ENCODE measurements at places on chromosomes 7 and 10.

DNA sequence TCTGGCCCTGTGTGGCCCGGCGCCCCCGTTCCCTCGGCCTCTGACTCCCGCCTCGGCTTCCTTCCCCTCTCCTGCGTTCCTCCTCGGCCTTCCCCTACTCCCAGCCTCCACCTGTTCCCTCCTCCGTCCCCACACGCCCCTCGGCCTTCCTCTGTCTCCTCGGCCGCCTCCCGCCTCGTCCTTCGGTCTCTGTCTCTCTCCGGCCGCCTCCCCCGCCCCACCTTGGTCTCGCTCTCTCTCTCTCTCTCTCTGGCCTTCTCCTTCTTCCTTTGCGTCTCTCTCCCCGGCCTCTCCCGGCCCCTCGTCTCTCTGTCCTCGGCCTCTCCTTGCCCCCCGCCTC is 588 bp downstream of the GET4 start:
- no peak for DNase-seq

DNA sequence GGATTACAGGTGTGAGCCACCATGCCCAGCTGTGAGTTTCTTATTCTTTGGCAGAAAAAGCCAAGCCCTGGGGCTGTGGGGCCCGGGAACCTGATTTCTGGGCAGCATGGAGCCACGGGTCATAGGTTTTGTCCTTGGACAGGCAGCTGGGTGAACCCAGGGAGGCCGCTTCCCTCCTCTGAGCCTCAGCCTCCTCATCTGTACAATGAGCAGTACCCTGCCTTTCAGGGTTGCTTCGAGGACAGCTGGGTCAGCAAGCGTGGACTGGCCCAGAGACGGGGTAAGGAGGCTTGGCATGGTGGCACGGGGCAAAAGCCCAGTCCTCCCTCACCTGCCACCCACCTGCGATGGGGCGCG is 84.1 kb upstream of the GNA12 start:
- DNase-seq: no peak

DNA sequence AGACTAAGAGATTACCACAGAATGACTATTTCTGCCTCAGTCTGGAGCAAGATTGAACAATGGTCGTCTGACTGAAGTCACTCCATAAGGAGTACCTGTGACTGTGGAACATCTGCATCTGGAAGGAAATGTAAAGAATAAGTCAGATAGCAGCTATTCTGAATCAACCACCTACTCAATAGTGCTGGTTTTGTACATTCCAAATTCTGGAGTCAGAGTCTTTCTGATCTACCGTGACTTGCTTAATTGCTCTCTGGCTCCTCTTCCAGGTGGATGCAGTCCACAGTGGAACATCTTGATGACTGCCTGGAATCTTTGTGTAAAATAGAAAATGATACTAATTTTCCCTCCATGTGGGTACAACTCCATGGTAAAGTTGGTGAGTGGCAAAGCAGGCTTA is 156.3 kb upstream of the SEMA3C start:
- no peak for DNase-seq

- no peak for DNase-seq
Observed at GRCh38 chr10:36126076-36126475, 484.0 kb upstream of the FZD8 start.

DNA sequence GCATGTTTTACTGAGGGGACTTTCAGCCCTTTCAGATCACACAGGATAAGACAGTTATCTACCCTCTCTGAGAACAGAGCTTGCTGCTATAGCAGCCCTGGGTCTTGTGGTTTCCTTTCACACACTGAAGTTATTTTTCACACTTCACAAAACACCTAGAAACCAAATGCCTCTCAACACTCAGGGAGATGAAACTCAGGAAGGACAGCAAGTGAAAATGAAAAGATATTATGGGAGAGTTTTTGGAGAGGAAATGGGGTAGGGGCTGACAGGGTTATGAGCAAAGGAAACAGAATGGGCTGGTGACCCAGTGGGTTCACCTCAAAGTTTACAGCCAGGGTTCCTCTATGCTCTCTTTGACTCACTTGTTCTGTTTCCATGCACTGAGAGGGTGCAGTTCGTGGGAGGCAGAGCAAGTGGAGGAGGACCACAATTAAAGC is 17.0 kb upstream of the GIMAP2 start:
- DNase-seq: no peak

GRCh38 chr7:71267734-71268469 is 136.0 kb downstream of the GALNT17 start:
- DNase-seq: no peak

GRCh38 chr7:38872202-38872601 is 36.8 kb downstream of the VPS41 start:
- DNase-seq: no peak
